ENCODE measurements at places on chromosomes 1 and 21.

- DNase-seq = no peak
Observed at GRCh38 chr1:21175324-21175669, 1.4 kb downstream of the EIF4G3 start.

DNA sequence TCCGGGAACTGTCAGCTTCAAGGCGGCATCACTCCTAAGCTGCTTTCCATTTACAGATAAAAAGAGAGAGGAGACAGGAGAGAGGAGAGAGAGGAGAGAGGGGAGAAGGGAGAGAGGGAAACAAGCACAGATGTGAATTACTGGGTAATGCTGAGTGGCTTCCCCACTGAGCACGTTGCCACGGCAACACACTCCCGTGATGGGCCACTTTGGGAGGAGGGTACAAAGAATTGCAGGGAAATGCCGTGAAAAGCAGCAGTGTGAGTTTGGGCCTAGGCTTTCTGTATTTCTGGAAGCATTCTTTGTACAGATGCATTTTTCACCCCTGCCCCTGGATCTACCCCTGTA is 128.0 kb upstream of the IRF2BP2 start:
- no peak for DNase-seq

DNA sequence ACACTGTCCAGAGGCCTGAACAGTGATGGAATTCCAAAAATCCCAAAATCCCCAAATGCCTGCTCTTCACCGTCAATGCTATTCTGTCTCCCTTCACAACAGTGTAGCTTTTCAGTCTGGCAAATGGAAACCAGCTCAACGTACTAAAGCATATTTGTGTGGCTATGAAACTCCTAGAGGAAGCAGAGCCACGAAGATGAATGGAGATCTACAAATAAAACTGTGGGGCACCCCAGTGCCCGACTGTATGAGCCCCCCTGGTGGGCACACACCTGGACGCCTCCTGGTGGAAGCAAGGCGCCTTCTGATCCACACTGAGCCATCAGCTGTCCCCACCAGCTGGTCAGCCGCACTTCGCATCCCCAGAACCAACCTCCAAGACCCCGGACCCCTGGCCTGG is 129.1 kb upstream of the SOD1 start:
- no peak for DNase-seq

GRCh38 chr1:22880174-22880601 is 92.5 kb downstream of the LACTBL1 start:
- DNase-seq = no peak

GRCh38 chr1:75124510-75124909 is 9.7 kb upstream of the LHX8 start:
- no peak for DNase-seq

DNA sequence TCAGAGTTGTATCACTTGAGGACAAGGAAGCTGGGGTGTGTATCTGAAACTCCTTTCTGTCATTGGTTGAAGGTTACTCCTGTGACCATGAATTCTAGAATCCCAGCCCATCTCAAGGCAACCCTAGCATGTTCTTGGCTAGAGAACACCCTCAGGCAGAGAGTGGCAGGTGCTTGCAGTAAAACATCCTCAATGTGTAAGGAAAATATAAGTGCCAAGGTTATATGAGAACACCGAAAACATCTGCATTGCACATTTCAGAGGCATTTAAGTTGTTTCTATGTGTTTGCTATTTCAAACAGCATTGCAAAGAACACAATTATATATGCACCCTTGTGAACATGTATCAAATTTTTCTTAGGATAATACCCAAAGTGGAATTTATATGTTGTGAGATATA is 471.9 kb downstream of the USP25 start:
- no peak for DNase-seq

DNA sequence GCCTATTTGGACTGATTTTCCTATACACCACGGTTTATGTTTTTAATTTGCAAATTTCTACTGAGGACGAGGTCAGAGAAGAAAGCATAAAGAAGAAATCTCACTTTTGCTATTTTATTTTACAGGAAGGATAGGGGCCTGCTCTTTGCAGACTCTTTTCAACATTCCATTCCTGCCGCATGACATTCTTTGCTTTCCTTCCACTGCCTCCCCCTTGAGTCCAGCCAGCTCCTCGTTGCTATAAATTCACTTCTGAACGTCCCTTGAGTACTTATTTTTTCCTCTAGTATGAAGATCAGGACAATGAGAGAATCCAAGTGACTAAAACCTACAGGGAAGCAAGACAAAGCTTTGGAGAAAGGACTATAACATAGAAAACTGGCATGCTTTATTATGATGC is 53.4 kb upstream of the PTGFR start:
- DNase-seq = no peak

- no peak for DNase-seq
Observed at GRCh38 chr1:2300851-2301606, 72.9 kb downstream of the SKI start.
